Tongue (tissue), 3 donors: ENCODE measurements at places on chromosomes 12 and 14.

DNA sequence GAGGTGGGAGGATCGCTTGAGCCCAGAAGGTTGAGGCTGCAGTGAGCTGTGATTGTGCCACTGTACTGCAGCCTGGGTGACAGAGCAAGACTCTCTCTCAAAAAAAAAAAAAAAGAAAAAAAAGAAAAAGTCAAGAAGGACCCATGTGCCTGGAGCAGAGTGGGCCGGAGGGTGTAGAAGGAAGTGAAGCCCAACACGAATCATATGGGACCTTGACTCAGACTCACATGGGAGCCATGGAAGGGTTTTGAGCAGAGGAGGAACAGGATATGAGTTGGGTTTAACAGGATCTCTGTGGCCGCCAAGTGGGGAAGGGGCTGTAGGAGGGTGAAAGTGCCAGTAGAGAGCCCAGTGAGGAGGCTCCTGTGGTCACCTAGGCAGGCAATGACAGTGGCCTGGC lies 165.4 kb downstream of the PHETA1 start:
- DNase-seq = no peak

- DNase-seq = no peak
Observed at GRCh38 chr14:102217399-102217798, 77.7 kb downstream of the WDR20 start.

DNA sequence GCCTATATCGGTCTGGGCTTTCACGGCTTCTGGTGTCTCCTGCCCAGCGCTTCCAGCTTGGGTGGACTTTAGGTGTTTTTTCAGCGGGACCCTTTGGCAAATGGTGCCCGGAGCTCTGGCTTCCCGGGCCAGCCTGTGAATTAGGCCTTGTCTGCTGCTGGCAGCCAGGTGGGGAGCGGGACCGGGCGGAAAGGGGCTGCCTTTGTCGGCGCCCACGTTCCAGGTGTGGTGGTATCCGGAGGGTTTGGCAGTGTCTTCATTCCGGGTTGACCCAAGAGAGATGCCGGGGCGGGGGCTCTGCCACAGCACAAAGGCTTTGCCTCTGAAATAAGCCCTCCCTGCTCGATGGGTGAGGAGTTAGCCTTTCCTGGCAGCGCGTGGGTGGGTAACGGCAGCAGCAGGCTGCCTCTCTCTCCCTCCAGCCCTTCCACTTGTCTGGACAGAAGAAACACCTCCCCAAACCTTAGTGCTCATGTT lies 9.5 kb downstream of the RFLNA start:
- DNase-seq = no peak

DNA sequence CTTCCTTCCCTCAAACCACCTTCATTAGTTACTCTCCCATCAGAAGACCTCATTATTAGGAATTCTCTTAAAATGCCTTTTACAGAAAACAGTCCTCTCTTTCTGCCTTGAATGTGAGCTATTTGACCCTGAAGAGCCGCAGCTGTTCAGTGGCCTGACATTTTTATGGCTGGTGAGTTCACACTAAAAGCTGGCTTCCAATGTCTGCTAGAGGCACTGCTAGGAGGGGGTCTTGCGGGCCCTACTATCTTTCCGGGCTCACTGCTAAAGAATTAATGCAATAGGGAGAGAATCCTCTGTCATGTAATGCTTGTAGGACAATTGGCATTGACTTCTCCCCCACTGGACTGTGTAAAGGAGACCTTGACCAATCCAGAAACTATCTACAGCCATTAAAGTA lies 87.7 kb downstream of the GPR135 start:
- no peak for DNase-seq

DNA sequence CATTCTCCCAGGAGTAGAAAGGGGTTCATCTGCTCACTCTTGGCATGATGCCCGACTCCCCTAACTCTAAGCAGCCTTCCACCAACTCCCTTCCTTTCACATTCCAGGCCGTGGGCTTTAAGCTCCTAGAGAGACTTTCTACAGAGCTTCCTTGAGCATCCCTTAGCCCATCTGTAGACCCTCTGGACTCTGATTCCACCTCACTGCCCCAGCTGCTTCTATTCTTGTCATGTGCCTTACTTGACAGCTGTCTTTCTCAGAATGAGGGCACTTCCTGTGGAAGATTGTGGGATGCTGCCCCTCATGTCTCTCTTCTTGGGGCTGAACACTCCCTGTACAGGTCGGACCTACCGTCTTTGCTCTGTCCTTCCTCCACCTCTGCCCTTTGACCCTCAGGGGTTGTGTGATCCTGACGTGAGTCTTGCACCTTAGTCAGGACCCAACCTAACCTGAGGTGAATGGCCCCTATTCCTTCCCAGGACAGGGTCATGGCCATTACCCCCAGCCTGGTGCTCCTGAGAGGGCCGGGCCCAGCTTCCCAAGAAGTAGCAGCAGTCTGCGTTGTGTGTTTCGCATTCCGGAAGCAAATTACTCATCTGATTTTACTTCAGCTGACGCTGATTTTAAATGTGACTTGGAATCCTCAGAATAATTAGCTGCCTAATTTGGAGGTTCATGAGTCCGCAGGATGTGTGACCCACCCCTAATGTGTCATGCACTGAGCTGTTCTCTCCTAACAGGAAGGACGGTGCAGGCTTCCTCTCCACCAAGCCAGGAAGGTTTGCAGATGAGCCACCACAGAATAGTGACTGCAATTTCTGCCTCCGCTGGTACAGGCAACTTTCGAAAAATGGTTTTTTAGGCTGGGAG lies 2.7 kb upstream of the GALNT6 start:
- DNase-seq = no peak

GRCh38 chr12:116489116-116489515 lies 70.1 kb upstream of the MAP1LC3B2 start:
- DNase-seq = no peak

DNA sequence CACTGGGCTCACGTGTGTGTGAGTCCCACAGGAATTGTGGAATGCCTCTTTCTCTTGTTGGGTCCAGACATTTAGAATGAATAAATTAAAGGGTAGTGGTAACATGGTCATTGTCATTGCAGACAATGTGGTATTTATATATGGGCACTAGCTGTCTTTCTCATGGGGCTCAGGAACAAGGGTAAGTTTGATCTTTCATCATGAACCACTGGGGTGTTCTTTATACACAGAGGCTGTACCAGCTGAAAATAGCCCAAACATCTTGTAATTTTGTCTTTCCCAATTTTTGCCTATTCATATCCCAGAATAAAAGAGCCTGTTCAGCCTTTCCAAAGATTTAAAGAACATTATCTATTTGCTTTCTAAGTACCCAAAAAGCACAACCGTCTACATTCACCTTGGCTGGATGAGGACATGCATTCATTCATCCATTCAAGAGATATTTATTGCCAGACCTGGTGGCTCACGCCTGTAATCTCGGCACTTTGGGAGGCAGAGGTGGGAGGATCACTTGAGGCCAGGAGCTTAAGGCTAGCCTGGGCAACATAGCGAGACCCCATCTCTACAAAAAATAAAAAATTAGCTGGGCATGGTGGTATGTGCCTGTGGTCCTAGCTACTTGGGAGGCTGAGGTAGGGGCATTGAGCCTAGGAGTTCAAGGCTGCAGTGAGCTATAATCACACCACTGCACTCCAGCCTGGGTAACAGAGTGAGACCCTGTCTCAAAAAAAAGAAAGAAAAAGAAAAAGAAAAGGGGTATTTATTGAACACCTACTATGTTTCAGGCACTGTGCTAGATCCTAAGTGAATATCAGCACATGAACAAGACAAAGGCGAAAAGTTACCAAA lies 4.4 kb upstream of the FOS start:
- no peak for DNase-seq

GRCh38 chr14:37436519-37436918 lies 158.5 kb downstream of the FOXA1 start:
- peak; percentile 19 for DNase-seq

- DNase-seq = no peak
Observed at GRCh38 chr14:45267071-45267470, 14.1 kb upstream of the MIS18BP1 start.

- peak; percentile 97 for DNase-seq
Observed at GRCh38 chr12:92570056-92570753, 132.6 kb upstream of the PLEKHG7 start.

- peak; percentile 14 for DNase-seq
Observed at GRCh38 chr12:22321638-22322037, 12.9 kb downstream of the ST8SIA1 start.

DNA sequence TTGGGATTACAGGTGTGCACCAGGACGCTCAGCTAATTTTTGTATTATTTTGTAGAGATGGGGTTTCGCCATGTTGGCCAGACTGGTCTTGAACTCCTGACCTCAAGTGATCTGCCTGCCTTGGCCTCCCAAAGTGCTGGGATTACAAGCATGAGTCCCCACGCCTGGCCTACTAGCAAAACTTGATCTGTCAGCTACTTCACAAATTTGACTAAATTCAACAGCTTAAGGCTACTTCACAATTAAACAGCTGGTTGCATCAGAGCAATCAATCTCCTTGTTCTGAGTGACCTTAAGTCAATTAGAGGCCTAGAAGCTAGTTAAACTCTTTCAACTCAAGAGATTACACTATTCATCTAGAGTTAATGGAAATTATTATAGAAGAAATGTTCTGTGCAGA lies 12.2 kb downstream of the COQ10A start:
- no peak for DNase-seq

- no peak for DNase-seq
Observed at GRCh38 chr12:85278598-85279448, 1.2 kb upstream of the ALX1 start.

DNA sequence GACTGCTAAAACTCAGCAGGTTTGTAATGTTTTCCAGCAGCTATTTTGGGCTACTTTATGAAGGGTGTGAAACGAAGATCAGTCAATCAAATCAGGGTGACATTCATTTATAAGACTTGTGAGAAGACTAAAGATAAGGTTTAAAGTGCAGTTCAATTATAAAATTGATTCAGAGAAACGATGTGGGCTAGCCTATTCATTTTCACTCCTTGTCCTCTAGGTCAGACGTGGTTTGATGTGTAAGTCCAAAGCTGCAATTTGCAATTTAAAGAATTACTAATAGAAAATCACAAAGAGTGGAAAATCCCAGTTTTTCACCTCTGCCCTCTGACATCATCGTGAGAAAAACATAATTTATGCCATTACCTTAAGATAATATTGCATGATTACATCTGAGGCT lies 243.5 kb upstream of the NOVA1 start:
- DNase-seq = no peak

GRCh38 chr14:47270715-47271114 lies 404.7 kb downstream of the MDGA2 start:
- DNase-seq = peak; percentile 20

- no peak for DNase-seq
Observed at GRCh38 chr14:38127356-38127755, 80.3 kb upstream of the SSTR1 start.

- DNase-seq = peak; percentile 92
Observed at GRCh38 chr14:81449114-81449513, 49.0 kb upstream of the STON2 start.

GRCh38 chr12:2185751-2186341 lies 133.1 kb downstream of the CACNA1C start:
- no peak for DNase-seq

GRCh38 chr12:9065607-9065856 lies 50.2 kb downstream of the A2M start:
- DNase-seq = no peak

- DNase-seq = no peak
Observed at GRCh38 chr14:60893911-60894310, 87.0 kb downstream of the TRMT5 start.

DNA sequence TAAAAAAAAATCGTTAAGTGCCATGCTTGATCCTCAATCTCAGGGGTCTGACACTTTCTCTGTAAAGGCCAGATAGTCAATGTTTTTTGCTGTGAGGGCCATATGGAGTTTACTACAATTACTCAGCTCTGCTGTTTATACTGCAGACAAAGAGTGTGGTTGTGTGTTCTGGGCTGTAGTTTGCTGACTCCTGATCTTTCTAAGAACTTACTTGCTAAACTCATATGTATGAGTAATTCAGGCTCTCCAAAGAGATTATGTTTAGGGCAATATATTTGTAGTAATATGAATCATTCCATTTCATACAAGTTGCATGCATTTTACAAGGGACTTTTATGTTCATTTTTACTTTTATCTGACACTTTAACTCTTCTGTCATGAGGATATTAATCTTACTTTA lies 188.2 kb downstream of the TMTC2 start:
- no peak for DNase-seq

GRCh38 chr14:104119119-104119487 lies 19.3 kb upstream of the KIF26A start:
- no peak for DNase-seq

DNA sequence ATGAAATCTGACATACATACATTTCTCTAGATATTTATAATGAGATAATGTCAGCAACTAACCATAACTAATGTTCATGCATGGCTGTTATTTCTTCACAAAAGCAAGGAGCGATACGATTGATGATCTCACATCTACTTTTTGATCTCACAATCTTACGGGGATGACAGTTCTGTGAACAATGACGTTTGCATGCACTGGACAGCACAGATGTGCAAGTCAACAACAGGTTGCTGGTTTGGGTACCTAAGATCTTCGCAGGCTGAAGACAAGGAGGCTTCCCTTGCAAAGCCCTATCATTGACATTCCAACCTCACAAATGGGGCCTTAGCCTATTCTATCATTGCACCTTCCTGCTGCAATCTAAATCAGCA lies 53.6 kb downstream of the C12orf42 start:
- no peak for DNase-seq

DNA sequence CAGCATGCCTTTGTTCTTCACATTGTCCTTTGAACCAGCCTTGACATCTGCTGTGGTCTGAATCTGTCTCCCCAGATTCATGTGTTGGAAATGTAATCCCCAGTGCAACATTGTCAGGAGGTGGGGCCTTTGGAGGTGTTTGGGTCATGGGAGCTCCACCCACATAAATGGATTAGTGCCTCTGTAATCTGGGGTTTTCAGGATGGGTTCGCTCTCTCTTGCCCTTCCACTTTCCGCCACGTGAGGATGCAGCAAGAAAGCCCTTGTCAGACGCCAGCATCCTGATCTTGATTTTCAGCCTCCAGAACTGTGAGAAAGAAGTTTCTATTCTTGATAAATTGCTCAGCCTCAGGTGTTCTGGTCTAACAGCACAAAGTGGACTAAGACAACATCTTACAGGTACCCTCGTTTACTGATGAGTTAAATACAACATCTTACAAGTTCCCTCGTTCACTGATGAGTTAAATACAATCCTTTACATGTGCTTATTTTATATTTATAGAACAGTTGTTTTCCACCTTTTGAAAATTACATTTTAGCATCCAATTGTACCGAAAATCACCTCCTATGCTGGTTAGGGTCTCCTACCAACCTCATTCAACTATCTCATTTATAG lies 54.4 kb upstream of the RIMBP2 start:
- DNase-seq = no peak

DNA sequence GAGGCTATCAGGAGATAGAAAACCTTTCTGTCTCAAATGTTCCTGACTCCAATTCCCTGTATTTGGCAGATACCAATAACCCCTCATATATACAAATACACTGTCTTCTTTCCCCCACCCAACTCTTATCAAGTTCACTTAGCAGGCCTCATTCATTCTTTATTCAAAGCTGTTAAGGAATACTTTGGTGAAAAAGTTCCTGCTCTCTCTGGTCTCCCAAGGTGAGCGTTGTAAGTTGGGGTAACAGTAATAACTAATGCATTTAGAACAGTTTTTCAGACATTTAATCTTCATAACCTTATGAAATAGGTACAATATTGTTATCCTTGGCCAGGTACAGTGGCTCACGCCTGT lies 3.9 kb upstream of the GDF11 start:
- no peak for DNase-seq
